ENCODE measurements at places on chromosomes 11 and 22. TPM values are rescaled to one million over a fixed set of nuclear protein-coding genes. Genes with fewer than 3 reads are reported as not detected.

- DNase-seq = peak; percentile 48
- no peaks in the 10 kb centered on the region for H3K36me3 ChIP-seq
- H3K27me3 ChIP-seq = no peaks in the 10 kb centered on the region
- peak overlapping the region; percentile 3 for H3K27ac ChIP-seq
- H3K4me1 ChIP-seq = peaks cover 31% of the 10 kb centered on the region
These were observed 18.5 kb downstream of the SPECC1L start for GRCh38 chr22:24289114-24289513.

DNA sequence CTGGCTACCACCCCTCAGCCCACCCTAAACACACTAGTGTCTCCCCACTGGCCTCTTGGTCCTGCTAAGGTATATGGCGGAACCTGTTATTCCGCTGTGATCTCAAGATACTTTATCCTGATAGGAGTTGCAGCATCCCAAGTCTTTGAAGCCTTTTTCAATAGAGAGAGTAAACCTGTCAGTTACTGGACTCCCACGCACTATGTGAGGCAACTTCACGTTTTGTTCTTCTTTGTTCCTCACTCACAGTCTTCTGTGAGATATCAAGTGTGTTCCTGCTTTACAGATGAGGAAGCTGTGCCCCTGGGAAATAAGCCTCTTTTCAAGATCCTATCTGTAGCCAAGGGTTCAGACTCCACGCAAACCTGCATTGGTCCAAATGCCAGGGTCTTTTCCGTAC is 127.8 kb downstream of the MYO18B start:
- H3K4me1 ChIP-seq = no peaks in the 10 kb centered on the region
- H3K4me3 ChIP-seq = no peak overlapping the region
- DNase-seq = no peak
- no peak overlapping the region for H3K27ac ChIP-seq
- H3K36me3 ChIP-seq = no peaks in the 10 kb centered on the region

Gene TNNI2
- total RNA-seq = not detected

Gene CHCHD10
- 117 TPM for total RNA-seq

GRCh38 chr11:43933608-43934551 is 8.6 kb upstream of the C11orf96 start:
- no peak overlapping the region for H3K4me3 ChIP-seq
- H3K4me1 ChIP-seq = peaks cover 10% of the 10 kb centered on the region
- H3K27me3 ChIP-seq = no peaks in the 10 kb centered on the region
- no peak overlapping the region for H3K27ac ChIP-seq
- H3K36me3 ChIP-seq = no peaks in the 10 kb centered on the region

GRCh38 chr11:72069787-72070251 is 10.5 kb downstream of the NUMA1 start:
- no peak overlapping the region for H3K4me3 ChIP-seq
- peak overlapping the region; percentile 36 for H3K27ac ChIP-seq
- DNase-seq = no peak
- H3K27me3 ChIP-seq = no peaks in the 10 kb centered on the region

GRCh38 chr22:50057278-50058060 is 629 bp downstream of the TTLL8 start:
- DNase-seq = no peak
- peaks cover 11% of the 10 kb centered on the region for H3K4me1 ChIP-seq
- no peak overlapping the region for H3K4me3 ChIP-seq
- H3K27me3 ChIP-seq = peaks cover 16% of the 10 kb centered on the region
- no peaks in the 10 kb centered on the region for H3K36me3 ChIP-seq
- no peak overlapping the region for H3K27ac ChIP-seq

Gene CALCA
- 1.0 TPM for total RNA-seq

Gene IFITM10
- total RNA-seq = 0.24 TPM

GRCh38 chr11:20620988-20621387 is 21.6 kb downstream of the SLC6A5 start:
- H3K36me3 ChIP-seq = no peaks in the 10 kb centered on the region
- H3K27me3 ChIP-seq = no peaks in the 10 kb centered on the region

DNA sequence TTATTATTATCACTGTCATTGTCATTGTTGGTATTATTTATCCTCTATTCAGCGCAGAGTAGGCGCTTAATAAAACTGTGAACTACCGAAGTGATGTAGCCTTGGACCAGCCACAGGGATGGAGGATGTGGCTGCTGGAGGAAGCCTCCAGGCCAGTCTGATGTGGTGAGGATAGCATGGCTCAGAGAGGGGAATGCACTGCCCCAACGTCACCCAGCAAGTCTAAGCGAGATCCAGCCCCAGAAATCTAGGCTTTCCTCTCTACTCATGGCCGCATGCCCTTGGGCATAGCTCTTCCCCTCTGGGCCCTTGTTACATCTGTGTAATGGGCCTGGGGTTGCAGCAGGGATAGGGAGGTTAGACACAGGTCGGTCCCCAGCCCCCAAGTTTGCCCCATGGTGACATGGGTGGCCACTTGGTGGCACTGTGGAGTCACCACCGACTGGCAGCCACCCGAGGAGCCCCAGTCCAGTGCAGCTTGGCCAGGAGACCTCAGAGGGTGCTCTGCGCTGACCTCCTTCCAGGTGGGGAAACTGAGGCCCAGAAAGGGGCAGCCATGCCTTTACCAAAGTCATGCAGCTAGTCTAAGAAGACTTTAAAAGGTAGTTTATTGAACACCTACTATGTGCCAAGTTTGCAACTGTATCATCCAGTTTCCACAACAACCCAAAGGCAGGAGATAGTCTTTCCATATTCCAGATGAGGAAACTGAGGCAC is 395.7 kb downstream of the MN1 start:
- H3K27ac ChIP-seq = no peak overlapping the region
- peaks cover 16% of the 10 kb centered on the region for H3K4me1 ChIP-seq
- DNase-seq = peak; percentile 58
- H3K4me3 ChIP-seq = no peak overlapping the region
- no peaks in the 10 kb centered on the region for H3K27me3 ChIP-seq

GRCh38 chr11:6129635-6130034 is 22.2 kb downstream of the OR56B4 start:
- DNase-seq = no peak
- H3K4me3 ChIP-seq = no peak overlapping the region
- peaks cover 3% of the 10 kb centered on the region for H3K27me3 ChIP-seq
- no peaks in the 10 kb centered on the region for H3K36me3 ChIP-seq

GRCh38 chr22:49848690-49849160 is 4.9 kb upstream of the ZBED4 start:
- H3K4me1 ChIP-seq = peaks cover 3% of the 10 kb centered on the region
- no peak for DNase-seq
- H3K27me3 ChIP-seq = peaks cover 57% of the 10 kb centered on the region
- H3K27ac ChIP-seq = no peak overlapping the region
- H3K4me3 ChIP-seq = peak overlapping the region; percentile 37

- no peaks in the 10 kb centered on the region for H3K36me3 ChIP-seq
- no peaks in the 10 kb centered on the region for H3K4me1 ChIP-seq
- H3K27ac ChIP-seq = no peak overlapping the region
- H3K4me3 ChIP-seq = no peak overlapping the region
- DNase-seq = no peak
These were observed 90.9 kb downstream of the NAV2 start for GRCh38 chr11:19803506-19803998.

Gene KCTD21
- 5.2 TPM for total RNA-seq

GRCh38 chr22:39765046-39765445 is 128.5 kb downstream of the ENTHD1 start:
- H3K4me1 ChIP-seq = no peaks in the 10 kb centered on the region
- no peak overlapping the region for H3K4me3 ChIP-seq
- no peaks in the 10 kb centered on the region for H3K36me3 ChIP-seq
- peaks cover 66% of the 10 kb centered on the region for H3K27me3 ChIP-seq
- no peak overlapping the region for H3K27ac ChIP-seq

Gene SCGB1C1
- total RNA-seq = not detected

Gene OR5B21
- total RNA-seq = not detected

Gene ENDOD1
- total RNA-seq = 7.3 TPM

Gene KDM4E
- not detected for total RNA-seq

GRCh38 chr11:66933531-66933930 is 24.7 kb downstream of the PC start:
- no peaks in the 10 kb centered on the region for H3K36me3 ChIP-seq
- H3K27me3 ChIP-seq = no peaks in the 10 kb centered on the region
- H3K27ac ChIP-seq = no peak overlapping the region

- H3K4me1 ChIP-seq = no peaks in the 10 kb centered on the region
- peaks cover 12% of the 10 kb centered on the region for H3K27me3 ChIP-seq
- H3K36me3 ChIP-seq = no peaks in the 10 kb centered on the region
- peak overlapping the region; percentile 43 for H3K4me3 ChIP-seq
- DNase-seq = peak; percentile 43
These were observed 428 bp downstream of the CDKN1C start for GRCh38 chr11:2885017-2885677.

DNA sequence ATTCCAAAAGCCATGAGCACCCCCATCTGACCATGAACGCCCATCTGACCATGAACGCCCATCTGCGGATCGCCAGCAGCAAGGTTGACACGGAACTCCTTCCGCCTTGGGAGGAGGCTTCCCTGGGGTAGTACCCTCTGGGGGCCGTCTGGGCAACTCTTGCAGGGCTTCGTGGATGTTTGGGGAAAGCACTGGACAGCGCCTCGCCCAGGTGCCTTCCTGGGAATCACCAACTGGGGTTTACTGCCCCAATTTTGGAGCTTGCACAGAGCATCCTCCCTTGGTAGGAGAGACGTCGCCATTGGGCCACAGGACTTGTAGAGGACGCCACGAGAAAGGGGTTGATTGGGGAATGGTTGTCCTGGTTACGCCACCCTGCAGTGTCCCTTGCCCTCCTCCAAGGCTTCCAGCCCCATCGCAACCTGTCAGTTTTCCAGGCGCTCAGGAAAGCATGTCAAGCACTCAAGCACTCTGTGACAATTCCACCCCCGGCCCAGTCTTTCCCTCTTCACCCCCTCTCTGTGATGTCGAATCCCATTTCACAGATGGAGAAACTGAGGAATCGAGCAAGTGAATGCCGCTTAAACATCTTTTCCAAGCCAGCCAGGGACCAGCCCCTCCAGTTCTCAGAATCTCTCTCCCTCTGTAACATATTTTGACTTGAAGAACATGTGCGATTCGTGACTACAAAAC is 914 bp upstream of the PRDM11 start:
- peak overlapping the region; percentile 68 for H3K4me3 ChIP-seq
- no peaks in the 10 kb centered on the region for H3K36me3 ChIP-seq
- peaks cover 12% of the 10 kb centered on the region for H3K27me3 ChIP-seq

DNA sequence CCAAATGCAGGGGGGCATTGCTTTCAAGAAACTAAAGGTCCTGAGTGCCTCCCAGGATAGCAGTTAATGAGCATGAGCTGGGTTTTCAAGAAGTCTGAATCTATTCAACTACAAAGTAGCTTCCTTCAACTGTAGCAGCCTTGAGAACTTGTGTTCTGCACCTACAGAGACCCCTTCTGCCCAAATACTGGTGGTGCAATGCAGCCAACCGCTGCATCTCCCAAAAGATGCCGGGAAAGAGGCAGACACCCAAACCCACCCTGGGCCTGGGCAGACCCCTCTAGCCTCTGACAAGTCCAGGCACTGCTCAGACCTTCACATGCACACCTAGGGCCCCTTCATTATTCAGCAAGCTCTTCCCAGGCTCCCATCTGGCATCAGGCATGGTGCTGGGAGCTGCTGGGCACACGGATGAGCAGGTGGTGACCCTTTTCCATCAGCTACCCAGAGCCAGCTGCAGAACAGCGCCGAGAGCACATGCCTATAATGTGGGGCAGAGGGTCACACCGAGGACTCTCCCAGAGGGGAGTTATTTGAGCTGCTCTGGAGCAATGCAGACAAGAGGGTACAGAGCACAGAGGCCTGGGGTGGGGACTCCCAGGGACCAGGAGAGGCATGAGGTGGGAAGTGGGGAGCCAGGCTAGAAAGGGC is 44.9 kb upstream of the ETS1 start:
- H3K36me3 ChIP-seq = no peaks in the 10 kb centered on the region
- no peaks in the 10 kb centered on the region for H3K4me1 ChIP-seq
- no peak overlapping the region for H3K4me3 ChIP-seq
- peaks cover 32% of the 10 kb centered on the region for H3K27me3 ChIP-seq
- H3K27ac ChIP-seq = no peak overlapping the region

Gene OSM
- total RNA-seq = not detected

DNA sequence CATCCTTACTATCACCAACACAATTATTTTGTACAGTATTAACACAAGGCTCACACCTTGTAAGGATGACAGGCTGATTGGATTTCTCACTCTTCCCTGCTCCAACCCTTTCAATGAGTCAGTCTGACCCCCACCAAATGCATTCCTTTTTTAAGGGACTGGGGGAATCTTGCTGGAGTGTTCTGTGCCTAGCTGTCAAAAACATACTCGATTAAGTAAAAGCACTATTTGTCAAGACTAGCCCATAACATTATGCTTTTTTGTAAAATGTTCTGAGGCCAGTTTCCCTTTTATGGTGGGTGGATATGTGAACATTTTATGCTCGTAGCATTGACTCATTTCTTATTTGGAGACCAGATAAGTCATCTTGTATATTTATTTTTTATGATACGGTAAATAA is 87.2 kb downstream of the PDHX start:
- no peak for DNase-seq
- no peaks in the 10 kb centered on the region for H3K27me3 ChIP-seq
- peaks cover 11% of the 10 kb centered on the region for H3K4me1 ChIP-seq
- H3K27ac ChIP-seq = no peak overlapping the region
- H3K4me3 ChIP-seq = no peak overlapping the region
- no peaks in the 10 kb centered on the region for H3K36me3 ChIP-seq

Gene SLC7A4
- total RNA-seq = not detected

Gene C11orf87
- not detected for total RNA-seq

Measured in A673 (cell line).